Right lobe of liver (tissue), 6 donors: ENCODE measurements at places on chromosomes 11 and 22. TPM values are rescaled to one million over a fixed set of nuclear protein-coding genes. Genes with fewer than 3 reads are reported as not detected.
A peak's percentile ranks its signal among the peaks of the same experiment; 100 is the strongest.

- H3K4me1 ChIP-seq, result no peaks in the 10 kb centered on the region
- peak; percentile 70 for DNase-seq
- no peaks in the 10 kb centered on the region for H3K27me3 ChIP-seq
- peak overlapping the region; percentile 99 for H3K4me3 ChIP-seq
- H3K27ac ChIP-seq, result peak overlapping the region; percentile 75
- peaks cover 2% of the 10 kb centered on the region for H3K36me3 ChIP-seq
These were observed 679 bp upstream of the SSH3 start for GRCh38 chr11:67302571-67303131.

GRCh38 chr11:131980888-131981668 lies 610.7 kb downstream of the NTM start:
- no peak overlapping the region for H3K27ac ChIP-seq
- no peaks in the 10 kb centered on the region for H3K4me1 ChIP-seq
- no peaks in the 10 kb centered on the region for H3K27me3 ChIP-seq
- DNase-seq, result no peak

DNA sequence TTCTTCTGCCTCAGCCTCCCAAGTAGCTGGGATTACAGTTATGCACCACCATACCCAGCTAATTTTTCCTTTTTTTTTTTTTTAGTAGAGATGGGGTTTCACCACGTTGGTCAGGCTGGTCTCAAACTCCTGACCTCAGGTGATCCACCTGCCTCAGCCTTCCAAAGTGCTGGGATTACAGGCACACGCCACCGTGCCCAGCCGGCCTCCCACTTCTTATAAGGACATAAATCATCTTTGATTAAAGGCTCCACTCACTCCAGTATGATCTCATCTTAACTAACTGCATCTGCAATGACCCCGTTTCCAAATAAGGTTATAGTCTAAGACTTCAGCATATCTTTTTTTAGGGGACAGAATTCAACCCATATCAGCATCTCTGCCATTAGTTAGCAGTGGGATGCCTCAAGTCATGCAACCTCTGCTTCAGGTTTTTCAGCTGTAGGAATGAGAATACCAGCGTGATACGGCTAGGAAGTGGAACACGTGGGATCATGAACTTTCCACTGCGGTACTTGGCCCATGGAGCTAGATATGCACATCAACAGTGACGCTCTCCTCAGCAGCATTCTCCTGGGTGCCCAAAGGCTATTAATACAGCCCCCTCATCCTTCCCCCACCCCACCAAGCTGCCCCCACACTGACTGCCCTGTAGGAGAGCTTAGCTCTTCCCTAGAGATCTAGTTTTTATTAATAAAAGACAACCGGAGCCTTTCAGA lies 41.4 kb downstream of the MCHR1 start:
- no peak overlapping the region for H3K4me3 ChIP-seq
- no peaks in the 10 kb centered on the region for H3K27me3 ChIP-seq
- H3K27ac ChIP-seq, result no peak overlapping the region
- no peaks in the 10 kb centered on the region for H3K4me1 ChIP-seq
- H3K36me3 ChIP-seq, result no peaks in the 10 kb centered on the region

DNA sequence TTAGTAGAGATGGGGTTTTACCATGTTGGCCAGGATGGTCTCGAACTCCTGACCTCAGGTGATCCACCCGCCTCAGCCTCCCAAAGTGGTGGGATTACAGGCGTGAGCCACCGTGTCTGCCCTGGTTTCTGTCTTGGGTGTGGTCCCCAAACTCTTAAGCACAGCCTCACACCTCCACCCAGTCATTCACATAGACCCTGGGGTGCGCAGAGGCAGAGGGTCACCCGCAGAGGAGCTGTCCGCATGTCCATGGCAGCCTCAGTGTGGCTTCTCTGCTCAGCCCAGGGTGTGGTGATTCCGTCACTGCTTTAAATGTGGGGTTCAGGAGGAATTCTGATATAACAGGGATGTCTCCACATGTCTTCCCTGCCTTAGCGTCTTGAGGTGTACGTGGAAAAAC lies 48.5 kb upstream of the PRODH start:
- H3K4me1 ChIP-seq, result no peaks in the 10 kb centered on the region
- no peaks in the 10 kb centered on the region for H3K27me3 ChIP-seq
- H3K36me3 ChIP-seq, result no peaks in the 10 kb centered on the region
- no peak overlapping the region for H3K4me3 ChIP-seq
- peak; percentile 29 for DNase-seq

- H3K27ac ChIP-seq, result no peak overlapping the region
- H3K27me3 ChIP-seq, result no peaks in the 10 kb centered on the region
- H3K4me3 ChIP-seq, result no peak overlapping the region
These were observed 54.2 kb downstream of the CLPB start for GRCh38 chr11:72380132-72380503.

- no peaks in the 10 kb centered on the region for H3K27me3 ChIP-seq
- H3K4me1 ChIP-seq, result no peaks in the 10 kb centered on the region
- no peak overlapping the region for H3K4me3 ChIP-seq
- no peaks in the 10 kb centered on the region for H3K36me3 ChIP-seq
These were observed 13.0 kb upstream of the UBASH3B start for GRCh38 chr11:122642472-122642922.

- no peaks in the 10 kb centered on the region for H3K27me3 ChIP-seq
- no peak for DNase-seq
- H3K4me1 ChIP-seq, result no peaks in the 10 kb centered on the region
- H3K4me3 ChIP-seq, result no peak overlapping the region
These were observed 21.6 kb downstream of the IMMP1L start for GRCh38 chr11:31487848-31488247.

DNA sequence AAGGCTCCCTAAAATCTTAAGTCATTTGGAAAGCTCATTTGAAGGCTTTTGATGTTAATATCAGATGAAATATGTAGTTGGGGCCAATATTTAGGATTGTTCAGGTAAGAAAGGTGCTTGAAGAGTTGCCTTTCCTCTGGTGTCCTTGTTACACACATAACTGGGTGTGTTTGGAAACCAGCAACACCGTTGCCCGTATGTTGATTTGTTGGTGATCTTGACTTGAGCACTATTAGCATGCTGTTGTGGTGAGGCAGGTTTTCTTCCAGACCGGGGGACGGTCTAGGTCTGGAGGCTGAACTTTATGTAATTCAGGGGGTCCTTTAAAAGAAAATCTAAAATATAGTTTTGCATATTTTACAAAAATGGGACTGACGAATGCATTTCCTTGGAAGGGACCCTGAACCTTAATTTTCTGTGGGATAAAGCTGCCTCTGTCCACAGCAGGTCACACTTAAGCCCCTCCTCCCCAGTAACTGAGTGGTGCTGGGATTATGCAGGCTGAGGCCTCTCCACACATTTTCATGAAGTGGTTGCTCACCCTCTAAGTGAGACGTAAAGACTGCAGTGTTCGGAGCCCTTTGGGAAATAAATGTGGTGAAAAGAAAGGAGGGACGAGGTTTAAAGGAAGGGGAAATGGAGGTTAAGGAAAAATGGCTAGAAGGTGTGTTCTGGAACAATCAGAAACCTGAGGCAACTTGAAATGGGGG lies 1.8 kb downstream of the YWHAH start:
- peak overlapping the region; percentile 78 for H3K4me3 ChIP-seq
- H3K4me1 ChIP-seq, result no peaks in the 10 kb centered on the region
- DNase-seq, result no peak
- H3K27ac ChIP-seq, result peak overlapping the region; percentile 90
- no peaks in the 10 kb centered on the region for H3K27me3 ChIP-seq
- peaks cover 3% of the 10 kb centered on the region for H3K36me3 ChIP-seq

GRCh38 chr22:44919691-44920090 lies 90.1 kb downstream of the PHF21B start:
- no peaks in the 10 kb centered on the region for H3K4me1 ChIP-seq

- no peaks in the 10 kb centered on the region for H3K27me3 ChIP-seq
- no peak for DNase-seq
- peaks cover 46% of the 10 kb centered on the region for H3K36me3 ChIP-seq
- H3K4me1 ChIP-seq, result no peaks in the 10 kb centered on the region
- H3K4me3 ChIP-seq, result no peak overlapping the region
- H3K27ac ChIP-seq, result no peak overlapping the region
These were observed 62.4 kb downstream of the APOL1 start for GRCh38 chr22:36315325-36315724.

DNA sequence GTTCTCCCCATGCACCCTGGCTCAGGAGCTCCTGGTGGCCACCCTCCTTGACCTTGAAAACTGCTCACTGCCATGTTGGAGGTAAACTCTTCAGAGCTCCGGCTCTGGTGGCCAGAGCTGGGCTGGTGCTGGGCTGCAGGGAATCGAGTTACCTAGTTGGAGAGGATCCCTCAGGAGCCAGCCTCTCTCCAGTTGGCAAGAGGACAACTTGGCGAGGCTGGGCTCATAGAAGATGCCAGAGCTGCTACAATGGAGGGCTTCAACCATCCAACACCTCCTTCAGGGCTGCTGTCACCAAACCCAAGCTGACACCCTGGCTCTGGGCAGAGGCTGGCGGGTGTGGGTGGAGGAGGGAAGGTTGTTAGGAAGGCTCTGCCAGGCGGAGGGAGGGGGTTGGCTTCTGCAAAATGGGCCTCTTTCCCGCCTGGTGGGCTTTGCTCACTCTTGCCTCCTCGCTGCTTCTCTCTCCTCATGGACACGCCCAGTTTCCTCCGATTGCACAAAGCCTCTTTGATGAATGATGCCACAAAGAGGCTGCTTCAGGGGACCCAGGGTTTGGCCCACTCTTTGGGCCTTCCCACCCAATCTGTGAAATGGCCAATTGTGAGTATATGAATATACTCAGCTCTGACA lies 53.1 kb downstream of the THAP12 start:
- H3K4me1 ChIP-seq, result no peaks in the 10 kb centered on the region
- H3K36me3 ChIP-seq, result no peaks in the 10 kb centered on the region
- DNase-seq, result no peak
- H3K27ac ChIP-seq, result no peak overlapping the region
- H3K27me3 ChIP-seq, result no peaks in the 10 kb centered on the region

GRCh38 chr11:123587044-123587443 lies 67.4 kb downstream of the SCN3B start:
- no peak overlapping the region for H3K27ac ChIP-seq
- DNase-seq, result no peak
- no peaks in the 10 kb centered on the region for H3K4me1 ChIP-seq
- H3K4me3 ChIP-seq, result no peak overlapping the region
- no peaks in the 10 kb centered on the region for H3K27me3 ChIP-seq
- no peaks in the 10 kb centered on the region for H3K36me3 ChIP-seq

OR52A1 gene
- total RNA-seq, result not detected

TMEM25 gene
- total RNA-seq, result 13.4 TPM

GAL3ST1 gene
- 7.0 TPM for total RNA-seq

SGSM1 gene
- total RNA-seq, result 0.12 TPM

UBE2L3 gene
- total RNA-seq, result 16.8 TPM

TMEM191C gene
- 0.99 TPM for total RNA-seq
